ENCODE measurements at places on chromosomes 7 and 10.

- ATAC-seq: no peak
Measured at GRCh38 chr10:7896297-7896696, 78.0 kb downstream of the TAF3 start.

GRCh38 chr10:123325663-123326190 is 171.5 kb downstream of the BUB3 start:
- ATAC-seq: no peak

DNA sequence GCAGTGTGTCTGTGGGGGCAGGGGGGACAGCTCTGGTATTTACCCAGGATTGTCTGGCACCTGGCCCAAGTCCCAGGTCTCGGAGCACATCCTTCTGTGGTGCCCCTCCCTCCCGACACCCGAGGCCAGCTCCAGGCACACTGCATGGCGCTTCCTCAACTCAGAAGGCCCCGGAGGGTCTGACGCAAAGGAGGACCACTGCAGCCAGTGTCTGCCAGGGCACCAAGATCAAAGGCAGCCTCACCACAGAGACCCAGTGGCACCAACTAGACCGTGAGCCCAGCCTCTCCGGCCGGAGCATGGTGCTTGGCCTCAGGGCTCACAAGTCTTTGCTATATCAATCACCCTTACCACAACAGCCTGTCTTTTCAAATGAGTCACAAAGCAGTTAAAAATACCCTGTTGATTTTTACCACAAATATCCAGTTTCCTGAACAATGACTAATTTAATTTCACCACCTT is 99.3 kb upstream of the DDC start:
- peak; percentile 76 for ATAC-seq

DNA sequence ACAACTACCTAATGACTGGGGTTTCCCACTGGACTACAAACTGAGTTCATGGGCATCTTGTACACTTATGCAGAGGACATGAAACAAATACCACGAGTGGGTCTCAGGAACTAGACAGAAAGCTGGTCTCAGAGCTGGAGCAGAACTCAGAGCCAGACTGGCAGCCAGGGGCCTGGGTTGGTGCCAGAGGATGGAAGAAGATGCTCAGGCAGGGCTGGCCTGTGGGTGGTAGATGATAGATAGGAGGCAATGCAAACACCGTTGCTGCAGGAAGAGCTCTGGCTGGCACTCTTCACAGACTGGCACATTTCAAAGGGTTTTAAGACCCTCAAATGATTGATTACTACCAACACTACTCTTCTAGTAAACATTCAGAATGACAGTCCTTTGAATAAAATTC is 28.8 kb downstream of the ENO4 start:
- ATAC-seq: no peak

- ATAC-seq: no peak
Measured at GRCh38 chr7:50710441-50711154, 72.1 kb downstream of the GRB10 start.

DNA sequence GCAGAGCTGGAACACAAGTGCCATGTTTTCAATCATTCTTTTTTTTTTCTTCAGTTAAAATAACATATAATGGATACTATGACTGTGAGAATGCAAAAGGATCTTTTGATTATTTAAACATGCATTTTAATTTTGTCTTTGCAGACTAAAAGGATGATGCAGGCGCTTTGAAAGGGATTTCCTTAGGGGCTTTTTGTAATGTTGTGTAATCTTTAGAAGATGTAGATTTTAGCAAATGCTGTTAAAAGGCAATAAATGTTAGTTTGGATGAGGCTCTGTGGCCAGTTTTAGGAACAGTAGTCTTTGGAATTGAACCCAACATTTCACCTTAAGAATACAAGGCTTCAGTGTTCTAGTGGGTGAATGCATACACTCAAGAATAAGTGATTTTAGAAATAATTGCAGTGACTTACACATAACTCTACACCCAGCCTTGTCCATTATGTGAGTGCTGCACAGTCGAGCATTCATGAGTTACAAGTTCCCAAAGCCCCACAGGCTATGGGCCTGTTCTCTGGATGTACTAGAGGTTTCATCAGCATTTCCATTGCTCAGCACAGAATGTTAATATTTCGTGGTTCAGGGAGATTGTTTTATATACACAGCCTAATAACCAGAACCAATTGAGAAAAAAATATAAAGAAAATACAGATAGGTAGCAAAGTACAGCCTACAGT is 11.6 kb downstream of the PAPSS2 start:
- ATAC-seq: no peak

DNA sequence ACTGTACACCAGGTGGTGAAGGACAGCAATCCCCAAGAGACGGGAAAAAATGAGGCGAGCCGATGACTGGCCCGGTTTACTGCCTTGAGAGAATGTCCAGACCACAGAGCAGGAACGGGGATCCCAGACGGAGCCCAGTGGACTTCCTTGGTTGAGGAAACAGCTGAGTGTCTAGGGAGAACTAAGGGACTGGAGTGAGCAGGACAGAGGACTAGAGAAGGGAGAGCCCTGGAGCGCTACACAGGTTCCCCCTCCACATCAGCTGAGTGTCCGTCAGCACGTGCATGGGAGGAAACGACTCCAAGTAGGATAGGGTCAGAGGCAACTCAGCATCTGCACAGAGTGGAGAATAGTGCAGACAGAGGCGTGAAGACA is 7.1 kb upstream of the WDR86 start:
- no peak for ATAC-seq

All from activated CD4-positive, CD25-positive, alpha-beta regulatory T cell treated with anti-CD3 and anti-CD28 coated beads, Interleukin-2, amount 50 U/mL, for 24 hours (primary cell).